ENCODE measurements at places on chromosomes 5 and 9.

- DNase-seq: no peak
These were observed 505.0 kb downstream of the ELAVL2 start for GRCh38 chr9:23321049-23321448.

DNA sequence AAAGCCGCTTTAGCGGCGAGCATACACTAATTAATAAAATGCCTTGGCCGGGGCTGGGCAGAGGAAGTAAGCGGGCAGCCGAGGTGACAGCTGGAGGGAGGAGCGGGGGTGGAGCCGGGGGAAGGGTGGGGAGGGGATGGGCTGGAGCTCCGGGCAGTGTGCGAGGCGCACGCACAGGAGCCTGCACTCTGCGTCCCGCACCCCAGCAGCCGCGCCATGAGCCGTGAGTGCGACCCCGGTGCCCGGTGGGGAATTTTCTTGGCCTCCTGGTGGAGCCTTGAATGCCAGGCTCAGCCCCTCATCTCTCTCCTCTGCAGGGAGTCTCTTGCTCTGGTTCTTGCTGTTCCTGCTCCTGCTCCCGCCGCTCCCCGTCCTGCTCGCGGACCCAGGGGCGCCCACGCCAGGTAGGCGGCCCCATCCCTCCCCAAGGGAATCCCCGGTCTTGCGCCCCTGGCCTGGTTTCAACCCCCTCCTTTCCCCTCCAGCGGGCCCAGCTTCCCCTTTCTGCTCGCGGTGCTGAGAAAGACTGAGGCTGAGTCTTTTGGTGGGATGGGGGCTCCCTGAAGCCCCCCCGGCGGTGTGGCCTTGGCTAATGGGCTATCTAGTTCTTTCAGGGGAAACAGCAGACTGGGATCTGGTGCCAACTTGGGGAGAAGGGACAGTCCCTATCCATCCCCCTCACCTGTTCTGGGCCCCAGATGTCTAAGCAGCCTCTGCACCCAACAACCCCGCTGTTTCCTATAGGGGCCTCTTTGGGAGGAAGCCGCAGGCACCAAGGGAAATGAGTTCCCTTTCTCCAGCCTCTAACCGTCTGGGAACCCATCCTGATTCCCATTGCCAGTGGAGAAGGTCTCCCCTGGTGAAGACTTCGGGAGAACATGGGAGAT, at the start of gene PTGS1:
TSS of gene PTGS1 (plus strand) at position 156 of the 887 bp plus-strand sequence. CDS start at position 217, 61 bp downstream.
- no peak for DNase-seq

- DNase-seq: no peak
These were observed 24.4 kb upstream of the FNIP1 start for GRCh38 chr5:131821221-131821620.

- no peak for DNase-seq
These were observed 254.9 kb upstream of the ARRDC3 start for GRCh38 chr5:91638010-91638409.

- no peak for DNase-seq
These were observed 449.3 kb downstream of the PRR16 start for GRCh38 chr5:120913396-120913795.

GRCh38 chr5:171444582-171444981, 25.1 kb downstream of the FGF18 start:
- DNase-seq: no peak

GRCh38 chr9:34457266-34458012, 931 bp downstream of the FAM219A start:
- DNase-seq: peak; percentile 46

- DNase-seq: no peak
These were observed 191.8 kb upstream of the PANK3 start for GRCh38 chr5:168770996-168771395.

DNA sequence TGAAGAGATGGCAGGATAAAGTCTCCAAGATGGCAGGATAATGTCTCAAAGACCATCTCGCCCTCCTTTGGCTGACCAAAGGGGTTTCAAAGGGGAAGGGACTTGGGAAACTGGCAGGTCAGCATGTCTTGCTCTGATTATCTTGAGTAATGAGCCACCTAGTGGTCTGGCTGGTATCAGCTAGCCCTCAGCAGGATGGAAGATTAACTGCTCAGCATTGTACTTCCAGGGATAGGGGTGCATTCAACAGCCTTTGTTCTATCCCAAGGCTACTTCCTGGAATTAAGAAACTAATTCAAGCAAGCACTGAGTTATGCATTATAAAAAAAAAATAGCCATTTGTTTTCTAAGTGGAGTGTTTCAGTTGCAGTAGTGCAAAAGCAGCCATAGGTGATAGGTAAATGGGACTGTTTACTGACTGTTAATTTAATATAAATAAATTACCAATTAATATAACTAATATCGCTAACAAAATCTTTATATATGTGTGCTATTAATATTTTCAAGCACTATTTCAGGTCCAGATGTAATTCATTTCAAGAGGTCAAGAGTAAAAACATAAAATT, 555.5 kb downstream of the CDH9 start:
- peak; percentile 23 for DNase-seq

DNA sequence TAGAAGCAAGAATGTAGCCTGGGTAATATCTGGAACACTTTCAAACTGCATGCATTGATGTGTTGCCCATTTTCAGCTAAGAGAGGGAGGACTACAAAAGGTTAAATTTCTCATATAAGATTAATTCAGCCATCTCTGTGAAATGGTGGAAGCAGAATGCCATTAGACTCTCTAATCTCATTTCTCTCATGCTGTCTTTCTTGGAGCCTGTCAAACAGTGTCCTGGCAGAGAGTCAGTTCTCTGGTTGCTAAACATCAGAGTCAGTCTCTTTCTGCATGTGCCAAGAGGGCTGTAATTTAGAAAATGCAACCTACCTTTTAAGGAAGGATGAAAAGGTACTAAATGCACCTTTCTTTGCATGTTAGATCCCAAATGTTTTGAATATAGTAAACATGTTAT, 910 bp upstream of the GARNL3 start:
- DNase-seq: no peak

GRCh38 chr9:119834064-119834620, 464.9 kb upstream of the BRINP1 start:
- no peak for DNase-seq

- no peak for DNase-seq
These were observed 1.2 kb upstream of the UBE2R2 start for GRCh38 chr9:33815781-33816180.

GRCh38 chr9:94806307-94806893, 79.9 kb downstream of the AOPEP start:
- DNase-seq: no peak

Measured in NCI-H345 (cell line).